ENCODE measurements at places on chromosomes 6 and 20. TPM values are rescaled to one million over a fixed set of nuclear protein-coding genes. Genes with fewer than 3 reads are reported as not detected.

DNA sequence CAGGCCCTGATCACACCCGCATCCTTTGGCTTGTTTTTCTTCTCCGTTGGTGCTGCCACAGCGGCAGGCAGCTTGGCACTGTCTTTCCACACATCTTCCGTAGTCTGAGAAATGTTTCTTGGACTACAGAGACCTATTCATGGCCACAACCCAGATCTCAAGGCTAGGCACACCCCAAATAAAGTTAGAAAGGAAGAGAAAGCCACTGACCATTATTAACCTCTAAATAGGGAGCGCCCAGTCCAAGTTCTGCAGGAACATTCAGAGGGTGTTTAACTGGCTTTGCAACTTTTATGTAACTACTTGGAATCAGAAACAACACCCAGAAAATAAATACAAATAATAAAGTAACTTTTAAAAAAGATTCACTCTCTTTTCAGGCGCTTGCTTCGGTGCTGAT is 124.8 kb upstream of the NEDD9 start:
- no peak for DNase-seq

- no peak for DNase-seq
These were observed 591.9 kb downstream of the CD109 start for GRCh38 chr6:74287932-74288331.

- no peak for DNase-seq
These were observed 1.9 kb upstream of the PPP1R3G start for GRCh38 chr6:5083307-5083583.

DNA sequence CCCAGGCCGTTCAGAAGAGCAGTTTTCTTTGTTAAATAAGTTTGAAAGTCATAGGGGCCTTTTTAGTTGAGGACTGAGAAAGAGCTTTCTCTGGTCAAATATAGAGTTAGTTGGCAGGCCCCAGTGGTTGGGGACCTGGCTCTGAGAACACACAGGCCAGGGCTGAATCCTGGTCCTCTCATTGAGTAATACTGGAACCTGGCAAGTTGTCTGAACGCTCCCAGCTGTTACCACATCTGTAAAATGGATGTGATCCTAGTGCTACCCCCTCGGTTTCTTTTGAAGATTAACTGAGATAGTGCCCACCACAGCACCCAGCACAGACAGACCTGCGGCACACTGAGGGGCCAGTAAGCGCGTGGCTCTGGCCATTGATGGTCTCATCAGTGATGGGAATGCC is 215.5 kb downstream of the ZDHHC14 start:
- DNase-seq: no peak

GRCh38 chr6:21263531-21264287 is 329.8 kb upstream of the SOX4 start:
- no peak for DNase-seq

GRCh38 chr6:106539936-106540335 is 89.4 kb downstream of the RTN4IP1 start:
- DNase-seq: no peak

DNA sequence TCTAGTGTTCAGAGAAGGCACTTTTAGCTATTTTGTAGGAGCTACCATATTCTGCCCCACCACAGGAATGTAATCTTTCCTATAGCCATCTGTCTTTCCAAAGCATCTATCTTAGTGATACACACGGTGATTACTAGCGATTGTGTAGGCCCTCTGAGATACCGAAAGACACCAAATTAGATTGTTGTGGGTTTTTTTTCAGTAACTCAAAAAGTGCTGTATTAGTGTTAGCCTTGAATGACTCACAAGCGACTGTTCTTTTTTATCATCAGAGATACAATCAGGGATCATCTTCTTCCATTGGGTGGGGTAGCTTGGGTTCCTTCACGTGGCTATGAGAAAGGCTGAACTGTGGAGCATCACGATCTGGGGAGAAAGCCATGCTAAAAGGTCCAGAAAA is 160.2 kb downstream of the MTFR2 start:
- no peak for DNase-seq

DNA sequence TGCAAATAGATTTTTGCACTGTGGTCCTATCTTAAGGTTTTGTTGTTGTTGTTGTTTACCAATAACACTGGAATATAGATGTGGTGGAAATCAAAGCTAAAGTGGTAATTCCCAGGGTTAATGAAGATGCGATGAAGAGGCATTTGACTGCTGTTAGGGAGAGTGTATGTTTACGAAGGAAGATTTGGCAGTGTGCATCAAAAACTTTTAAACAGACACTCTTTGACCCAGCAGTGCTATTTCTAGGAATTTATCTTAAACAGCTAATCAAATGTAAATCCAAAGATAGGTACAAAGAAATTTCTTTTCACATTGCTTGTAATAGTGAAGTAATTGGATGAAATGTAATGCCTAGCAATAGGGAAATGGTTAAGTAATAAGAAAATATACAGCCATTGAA is 34.0 kb downstream of the KDM1B start:
- no peak for DNase-seq

- DNase-seq: no peak
These were observed 81.9 kb upstream of the E2F3 start for GRCh38 chr6:20319520-20320357.

GRCh38 chr6:11889572-11889971 is 111.0 kb upstream of the ADTRP start:
- DNase-seq: no peak

Gene AP5S1
- polyA plus RNA-seq: 7.5 TPM

Gene TENT5A
- 19.8 TPM for polyA plus RNA-seq

Gene NAA20
- 34.5 TPM for polyA plus RNA-seq

Gene UNC93A
- not detected for polyA plus RNA-seq

Gene KIF6
- 0.56 TPM for polyA plus RNA-seq

Gene UNC5CL
- polyA plus RNA-seq: not detected

Gene DYNLT2
- 0.32 TPM for polyA plus RNA-seq

All from BJ (cell line).